ENCODE measurements at places on chromosomes 5 and 9.

GRCh38 chr5:135695656-135696313 lies 117.0 kb upstream of the CXCL14 start:
- DNase-seq = no peak

DNA sequence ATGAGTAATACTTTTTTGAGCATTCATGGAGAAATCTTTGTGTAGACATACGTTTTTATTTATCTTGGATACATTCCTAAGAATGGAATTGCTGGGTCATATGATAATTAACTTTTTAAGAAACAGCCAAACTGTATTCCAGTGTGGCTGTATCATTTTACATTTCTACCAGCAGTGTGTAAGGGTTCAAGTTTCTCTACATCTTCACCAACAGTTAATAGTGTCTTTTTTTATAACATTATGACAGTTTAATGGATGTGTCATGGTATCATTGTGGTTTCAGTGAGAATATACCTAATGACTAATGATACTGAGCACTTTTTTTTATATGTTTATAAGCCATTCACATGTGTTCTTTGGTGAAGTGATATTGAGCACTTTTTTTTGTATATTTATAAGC lies 52.4 kb downstream of the NIPBL start:
- DNase-seq = peak; percentile 42

- no peak for DNase-seq
Observed at GRCh38 chr9:3760031-3760430, 234.2 kb upstream of the RFX3 start.

- no peak for DNase-seq
Observed at GRCh38 chr5:4983701-4984100, 156.4 kb upstream of the ADAMTS16 start.

DNA sequence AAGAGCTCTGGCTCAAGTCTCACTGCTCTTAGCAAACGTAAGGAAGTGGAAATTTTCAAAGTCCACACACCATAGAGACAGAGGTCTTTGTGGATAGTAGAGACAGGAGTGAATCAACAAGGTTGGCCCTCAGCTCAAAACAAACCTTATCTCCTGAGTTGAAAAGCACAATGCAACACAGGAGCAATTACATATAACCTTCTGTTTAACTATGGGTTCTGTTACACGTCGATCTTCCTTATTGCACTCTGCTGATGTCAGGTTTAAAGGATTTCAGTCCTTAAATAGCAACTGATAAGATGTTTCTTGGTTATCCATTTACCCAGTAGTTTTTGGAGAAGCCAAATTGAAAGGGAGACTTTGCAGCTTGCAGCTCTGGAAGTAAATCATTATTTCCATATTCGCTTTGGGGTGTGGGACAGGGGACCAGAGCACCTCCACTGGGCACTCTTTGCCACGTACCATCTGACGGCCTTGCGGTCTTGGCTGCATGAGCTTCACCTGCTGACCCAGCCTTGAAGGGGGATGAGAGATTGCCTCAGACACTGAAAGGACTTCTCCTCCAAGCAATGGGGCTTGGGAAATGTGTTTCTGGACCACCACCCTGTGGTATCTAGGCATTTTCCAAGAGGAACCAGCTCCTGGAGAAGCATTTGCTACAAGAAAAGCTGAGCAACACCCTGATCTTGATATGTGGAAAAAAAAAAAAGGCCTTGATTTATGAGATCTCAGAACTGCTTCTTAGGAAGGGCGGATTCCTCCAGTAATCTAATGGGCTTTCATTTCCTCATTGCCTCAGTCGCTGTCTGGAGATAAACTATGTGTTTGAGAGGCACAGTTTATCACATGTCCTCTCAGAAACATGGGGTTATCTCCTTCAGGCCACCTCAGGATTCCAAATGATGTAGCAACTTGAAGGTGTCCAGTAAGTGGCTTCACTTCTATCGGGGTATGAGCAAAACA lies 56.2 kb upstream of the ZNF622 start:
- DNase-seq = no peak

GRCh38 chr5:110354311-110354710 lies 372.2 kb downstream of the TMEM232 start:
- no peak for DNase-seq

GRCh38 chr9:13386316-13386715 lies 106.8 kb upstream of the MPDZ start:
- DNase-seq = no peak

DNA sequence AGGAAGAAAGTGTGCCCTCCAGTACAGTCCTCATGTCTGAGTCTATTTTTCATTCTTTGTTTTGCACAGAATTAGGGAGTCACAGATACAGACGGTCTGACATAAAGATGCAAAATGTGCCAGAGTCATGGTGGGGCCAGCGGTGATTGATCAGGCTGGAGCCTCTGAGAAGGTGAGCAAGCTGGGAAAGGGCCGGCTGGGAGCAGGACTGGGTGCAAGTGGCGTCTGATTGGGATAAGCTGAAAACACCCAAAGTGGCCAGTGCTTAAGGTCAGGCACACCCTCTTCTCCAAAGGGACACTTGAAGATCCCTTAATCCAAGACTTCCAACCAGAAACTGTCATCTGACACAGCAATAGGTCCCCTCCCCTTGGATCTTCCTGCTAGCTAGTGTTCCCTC lies 32.6 kb downstream of the FSTL4 start:
- DNase-seq = no peak

DNA sequence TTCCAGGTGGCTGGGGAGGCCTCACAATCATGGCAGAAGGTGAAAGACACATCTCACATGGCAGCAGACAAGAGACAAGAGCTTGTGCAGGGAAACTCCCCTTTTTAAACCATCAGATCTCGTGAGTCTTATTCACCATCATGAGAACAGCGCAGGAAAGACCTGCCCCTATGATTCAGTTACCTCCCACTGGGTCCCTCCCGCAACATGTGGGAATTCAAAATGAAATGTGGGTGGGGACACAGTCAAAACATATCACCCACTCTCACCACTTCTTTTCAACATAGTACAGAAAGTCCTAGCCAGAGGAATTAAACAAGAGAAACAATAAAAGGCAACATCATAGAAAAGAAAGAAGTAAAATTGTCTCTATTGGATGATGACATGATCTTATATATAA lies 223.4 kb upstream of the SLC24A2 start:
- no peak for DNase-seq
